ENCODE measurements at places on chromosomes 5 and 9.

DNA sequence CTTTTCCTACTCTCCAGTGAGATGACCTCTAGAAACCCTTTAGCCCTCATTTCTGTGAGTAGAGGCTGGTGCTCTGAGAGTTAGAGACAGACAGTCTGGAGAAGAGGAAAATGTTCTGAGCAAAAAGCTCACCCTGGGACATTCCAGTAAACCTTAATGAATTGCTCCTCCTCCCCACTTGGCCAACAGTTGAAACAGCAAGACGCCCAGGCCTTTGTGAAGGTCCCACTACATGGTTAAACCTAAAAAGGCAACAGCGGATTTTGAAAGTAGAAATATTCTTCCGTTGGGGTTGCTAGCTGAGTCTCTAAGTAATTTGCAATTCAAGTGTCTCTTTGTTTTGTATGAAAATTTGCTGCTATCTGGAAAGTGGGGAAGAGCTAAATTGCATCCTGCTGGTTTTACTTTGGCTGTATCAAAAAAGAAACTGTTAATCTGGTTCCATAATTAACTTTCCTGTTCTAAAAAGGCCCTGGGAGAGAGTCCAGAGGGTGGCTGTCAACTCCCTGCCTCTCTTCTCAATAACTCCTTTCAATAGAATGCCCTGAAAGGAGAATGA, 63.8 kb downstream of the ATP10B start:
- DNase-seq, result no peak

GRCh38 chr5:68548959-68549676, 333.6 kb downstream of the PIK3R1 start:
- DNase-seq, result no peak

DNA sequence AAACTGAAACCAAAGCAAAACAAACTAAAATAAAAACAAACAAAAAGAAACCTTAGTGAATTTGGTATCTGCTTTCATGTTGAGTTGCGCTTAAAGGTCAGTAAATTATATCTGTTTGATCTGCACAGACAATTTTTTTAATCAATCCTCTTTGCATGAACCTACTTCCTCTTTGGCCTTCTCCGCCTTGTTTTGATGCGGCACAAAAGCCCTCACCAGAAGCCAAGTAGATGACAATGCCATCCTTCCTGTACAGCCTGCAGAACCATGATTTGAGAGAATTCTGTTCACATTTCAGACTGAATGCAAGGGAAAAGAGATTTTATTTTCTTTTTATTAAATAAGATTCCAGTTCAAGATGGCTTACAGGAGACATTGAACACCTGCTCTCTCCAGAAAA, 473.6 kb upstream of the FTMT start:
- no peak for DNase-seq

GRCh38 chr5:131068893-131069643, 96.0 kb downstream of the HINT1 start:
- DNase-seq, result no peak

DNA sequence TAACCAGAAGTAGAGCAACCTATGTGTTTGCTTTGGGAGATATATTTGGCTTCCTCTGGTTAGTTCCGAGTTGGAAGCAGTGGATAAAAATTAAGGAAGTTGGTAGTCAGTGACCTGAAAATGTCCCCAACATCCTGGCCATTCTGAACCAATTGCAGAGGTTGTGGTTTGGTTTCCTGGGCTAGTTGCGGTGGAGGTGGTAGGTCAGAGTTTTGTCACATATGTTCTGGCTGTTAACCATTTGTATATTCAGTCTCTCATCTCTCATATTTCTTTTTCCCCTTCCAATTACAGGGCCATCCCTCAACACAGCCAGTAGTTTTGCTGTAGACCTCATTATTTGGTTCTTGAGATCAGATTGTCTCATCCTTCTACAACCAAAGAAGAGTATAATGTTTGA, 1026.9 kb downstream of the PTPRD start:
- no peak for DNase-seq

GRCh38 chr9:96436063-96436455, 13.9 kb upstream of the HABP4 start:
- no peak for DNase-seq

DNA sequence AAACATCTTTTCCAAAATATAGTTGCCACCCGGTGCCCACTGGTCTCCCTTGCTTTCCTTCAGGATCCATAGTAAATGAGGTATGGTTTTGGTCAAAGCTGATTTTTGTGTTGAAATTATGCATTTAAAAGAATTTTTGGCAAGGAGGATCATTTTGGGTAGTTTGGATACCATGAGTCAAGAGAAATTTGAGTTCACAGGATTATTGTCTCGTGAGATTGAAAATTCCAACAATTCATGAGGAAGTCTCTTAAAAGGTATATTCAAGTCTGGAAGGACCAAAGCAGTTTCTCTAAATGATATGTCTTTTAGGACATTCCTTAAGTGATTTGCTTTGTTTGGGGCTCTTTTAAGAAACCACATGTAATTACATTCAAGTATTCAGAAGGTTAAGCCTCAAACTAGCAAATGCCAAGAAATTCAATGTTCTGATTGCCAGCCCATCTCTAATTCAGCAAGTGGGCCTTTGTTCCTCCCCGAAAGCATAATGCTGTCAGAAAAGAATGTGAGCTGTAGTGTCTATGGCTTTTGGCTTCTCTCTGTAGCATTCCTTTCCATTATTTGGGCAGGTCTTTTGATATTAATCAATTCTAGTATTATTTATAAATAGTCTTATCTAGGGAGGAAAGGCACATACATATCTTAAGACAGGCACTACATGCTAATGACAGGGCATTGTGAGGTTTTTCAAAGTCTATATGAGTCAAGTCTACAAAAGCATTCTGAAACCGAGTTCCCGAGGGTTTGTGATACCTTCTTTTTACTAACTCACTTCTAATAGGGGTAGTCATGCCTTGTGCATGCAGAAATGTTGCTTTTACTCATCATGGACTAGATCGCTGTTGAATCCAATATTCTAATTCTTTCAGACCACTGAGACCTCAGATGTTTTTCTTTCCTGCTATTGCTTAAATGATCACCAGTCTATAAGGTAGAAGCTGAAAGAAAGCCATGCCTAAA, 453.9 kb downstream of the ENC1 start:
- no peak for DNase-seq

GRCh38 chr5:81171769-81172168, 61.4 kb upstream of the CKMT2 start:
- DNase-seq, result no peak

DNA sequence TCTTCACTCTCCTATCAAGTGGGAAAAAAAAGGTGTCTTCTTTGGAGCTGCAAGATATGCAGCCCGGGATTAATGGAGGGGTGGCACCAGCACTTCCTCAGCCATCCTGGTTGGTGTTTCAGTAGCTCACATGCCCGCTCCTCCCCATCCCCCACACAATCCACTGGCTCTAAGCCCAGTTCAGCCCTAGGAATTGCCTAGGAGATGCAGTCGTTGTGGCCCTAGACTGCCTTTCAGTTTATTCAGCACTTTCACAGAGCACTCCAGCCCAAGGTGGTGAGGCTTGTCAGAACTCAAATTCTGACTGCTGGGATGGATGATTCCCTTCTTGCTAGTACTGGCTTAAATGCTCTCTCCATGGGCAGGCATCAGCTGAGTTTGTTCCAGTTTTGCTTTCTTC, 35.1 kb upstream of the EDIL3 start:
- DNase-seq, result no peak

DNA sequence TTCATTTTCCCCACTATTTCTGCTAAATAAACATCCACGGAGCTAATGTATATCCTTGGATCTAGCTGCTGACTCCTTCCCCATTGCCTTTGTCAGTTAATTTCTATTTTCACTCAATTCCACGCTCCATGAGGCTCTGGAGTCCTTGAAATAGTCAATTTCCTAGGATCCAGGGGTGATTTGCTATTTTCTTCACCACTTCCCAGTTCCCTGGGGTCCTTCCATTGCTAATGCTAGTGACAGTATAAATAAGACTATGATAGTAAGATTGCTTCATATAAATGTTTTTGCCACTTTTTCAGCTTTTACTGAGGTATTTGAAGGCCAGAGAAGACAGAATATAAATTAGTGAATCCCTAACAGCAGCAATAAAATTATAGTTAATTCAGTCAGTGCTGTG, 13.1 kb downstream of the TSSK1B start:
- DNase-seq, result no peak

- DNase-seq, result no peak
Measured at GRCh38 chr5:172163346-172163745, 24.7 kb downstream of the STK10 start.

GRCh38 chr9:38380230-38380871, 12.2 kb upstream of the ALDH1B1 start:
- no peak for DNase-seq

DNA sequence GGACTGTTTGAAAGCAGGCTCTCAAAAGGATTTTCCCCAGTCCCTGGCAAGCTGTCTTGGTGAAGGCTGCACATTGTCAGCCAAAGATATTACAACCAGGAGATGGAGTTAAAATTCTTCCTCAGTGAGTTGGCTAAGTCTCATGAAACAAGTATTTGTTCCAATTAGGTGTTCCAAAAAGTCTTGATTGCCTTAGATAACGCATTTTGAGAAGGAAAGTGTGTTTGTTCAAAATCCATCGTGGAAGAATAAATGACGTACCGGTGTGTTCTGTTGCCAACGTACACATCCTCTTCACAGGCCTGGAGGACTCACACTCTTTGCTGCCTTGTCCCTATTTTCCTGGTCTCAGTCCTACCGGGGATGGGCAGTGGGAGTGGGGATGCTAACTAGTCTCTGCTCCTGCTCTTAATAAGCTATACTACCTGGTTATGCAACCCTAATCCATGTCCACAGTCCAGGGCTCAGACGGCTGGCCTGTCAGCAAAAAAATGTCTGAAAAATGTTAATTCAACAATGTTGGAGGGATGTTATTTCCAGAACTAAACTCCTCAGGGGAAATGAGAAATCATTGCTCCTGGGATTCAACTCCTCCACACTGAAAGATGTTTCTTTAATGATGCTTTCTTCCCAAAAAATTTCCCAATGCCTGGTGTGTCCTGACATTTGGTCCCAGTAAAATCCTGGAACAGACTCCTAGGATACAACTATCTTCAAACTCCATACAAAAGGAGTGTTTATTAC, 175.3 kb upstream of the KLF9 start:
- no peak for DNase-seq

DNA sequence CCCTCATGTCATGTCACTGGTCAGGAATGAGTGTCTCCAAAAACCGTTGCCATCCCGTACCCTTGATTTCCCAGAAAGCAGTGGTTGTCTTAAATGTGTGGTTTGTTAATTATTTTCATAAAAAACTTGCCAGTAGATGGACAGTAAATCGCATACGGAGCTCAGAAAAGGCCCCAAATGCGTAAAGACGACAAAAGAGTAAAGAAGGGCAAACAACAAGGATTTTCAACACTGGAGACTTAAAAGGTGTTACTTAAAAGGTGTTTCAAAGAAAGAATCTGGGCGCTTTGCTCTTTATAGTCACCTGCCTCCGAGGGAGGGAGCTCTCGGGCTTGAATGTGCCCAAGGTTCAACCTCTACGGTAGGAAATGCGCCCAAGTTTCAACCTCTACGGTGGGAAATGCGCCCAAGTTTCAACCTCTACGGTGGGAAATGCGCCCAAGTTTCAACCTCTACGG, 734 bp downstream of the KIF27 start:
- DNase-seq, result peak; percentile 11

DNA sequence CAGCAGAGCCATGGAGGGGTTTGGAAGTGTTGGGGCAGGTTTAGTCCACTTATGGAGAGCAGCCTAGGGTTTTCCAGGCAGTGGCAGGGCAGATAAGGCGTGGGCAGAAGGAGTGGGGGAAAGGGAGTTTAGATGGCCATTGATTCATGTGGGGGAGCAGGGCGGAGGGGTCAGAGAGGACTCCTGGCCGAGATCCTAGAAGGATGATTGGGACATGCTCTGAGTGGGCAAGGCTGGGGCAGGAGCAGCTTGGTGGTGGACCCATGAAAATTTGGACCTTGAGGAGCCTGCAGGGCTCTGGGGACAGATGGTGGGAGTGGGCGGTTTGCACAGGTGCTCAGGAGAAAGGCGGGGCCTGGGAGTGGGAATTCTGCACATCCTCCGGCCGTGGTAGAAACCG, 18.1 kb upstream of the TOR2A start:
- DNase-seq, result no peak

- no peak for DNase-seq
Measured at GRCh38 chr9:106296426-106296825, 566.5 kb upstream of the ZNF462 start.

- no peak for DNase-seq
Measured at GRCh38 chr5:175680020-175680419, 22.1 kb downstream of the HRH2 start.

DNA sequence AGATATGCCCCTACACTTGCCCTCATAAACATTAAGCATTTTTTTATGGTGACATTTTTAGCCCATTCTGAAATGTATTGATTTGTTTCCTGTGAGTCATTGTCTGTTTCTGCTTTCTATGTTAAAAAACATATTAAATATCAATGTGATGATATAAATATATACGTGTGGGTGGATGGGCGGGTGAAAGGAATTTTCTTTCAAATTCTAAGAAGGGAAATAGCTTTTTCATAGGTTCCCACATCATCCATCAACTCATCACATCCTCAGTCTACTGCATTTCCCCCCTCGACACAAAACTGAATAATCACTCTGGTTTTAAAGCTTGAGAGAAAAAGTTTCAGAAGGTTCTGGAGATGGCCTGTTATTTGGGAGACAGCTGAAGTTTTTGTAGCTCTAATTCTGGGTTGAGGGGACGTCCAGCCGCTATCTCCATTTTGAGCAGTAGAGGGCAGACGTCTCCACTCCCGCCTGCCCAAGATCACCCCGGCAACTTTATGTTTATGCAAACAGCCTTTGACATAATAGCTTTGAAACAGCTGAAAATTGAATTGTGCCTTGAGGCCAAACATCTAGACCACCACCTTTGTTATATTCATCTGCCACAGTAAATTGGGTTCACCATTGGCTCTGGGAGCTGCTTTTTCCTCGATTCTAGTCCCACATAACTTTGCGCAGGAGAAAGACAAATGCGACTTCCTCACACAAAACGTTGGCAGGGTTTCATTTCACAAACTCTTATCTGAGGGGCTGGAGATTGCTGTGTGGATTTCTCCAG, 216.2 kb upstream of the CLINT1 start:
- peak; percentile 61 for DNase-seq

DNA sequence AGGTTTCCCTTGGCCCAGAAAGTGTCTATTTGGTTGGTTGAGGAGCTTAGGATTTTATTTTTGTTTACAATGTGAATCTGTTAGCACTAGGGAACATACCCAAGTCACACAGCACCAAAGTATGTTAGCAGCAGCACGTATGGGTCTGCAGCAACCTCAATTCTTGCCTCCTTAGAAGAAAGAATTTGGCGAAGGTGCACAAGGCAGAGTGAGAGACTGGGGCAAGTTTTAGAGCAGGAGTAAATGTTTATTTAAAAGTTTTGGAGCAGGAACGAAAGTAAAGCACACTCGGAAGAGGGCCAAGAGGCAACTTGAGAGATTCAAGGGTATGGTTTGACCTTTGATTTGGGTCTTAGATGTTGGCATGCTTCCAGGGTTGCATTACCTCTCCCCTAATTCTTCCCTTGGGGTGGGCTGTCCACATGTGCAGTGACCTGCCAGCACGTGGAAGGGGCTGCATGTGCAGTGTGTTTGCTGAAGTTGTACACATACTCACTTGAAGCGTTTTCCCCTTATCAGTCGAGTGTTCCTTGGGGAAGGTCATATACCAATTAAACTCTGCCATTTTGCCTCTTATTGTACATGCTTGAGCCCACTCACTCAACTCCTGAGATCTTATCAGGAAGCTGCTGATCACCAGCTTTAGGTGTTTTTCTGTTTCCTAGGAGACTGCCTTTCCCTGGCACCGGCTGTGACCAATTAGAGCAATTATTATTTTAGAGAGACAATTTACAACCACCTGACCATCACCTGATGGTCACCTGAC, 64.9 kb upstream of the SHC3 start:
- no peak for DNase-seq

Data from SK-N-SH (cell line).